ENCODE measurements at places on chromosomes 3 and 15.

DNA sequence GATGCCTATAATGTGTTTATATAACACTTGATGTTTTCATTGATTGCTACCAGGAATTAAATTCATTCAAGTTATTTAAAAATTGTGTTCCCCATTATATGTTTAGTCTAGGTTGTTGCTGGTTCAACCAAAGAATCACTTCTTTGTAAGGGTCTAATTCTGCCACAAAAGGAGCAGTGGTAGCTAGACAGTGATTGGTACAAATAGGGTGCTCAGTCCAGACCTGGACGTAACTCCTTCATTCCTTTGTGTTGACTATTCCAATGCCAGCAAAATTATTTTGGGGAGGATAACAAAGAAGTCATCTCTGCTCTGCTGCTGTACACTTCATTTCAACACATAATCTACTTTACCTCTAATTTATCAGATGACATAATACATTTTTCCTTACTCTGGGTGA is 1.2 kb downstream of the CHMP2B start:
- no peak for DNase-seq

GRCh38 chr3:11914651-11915050 is 68.0 kb upstream of the TAMM41 start:
- no peak for DNase-seq

GRCh38 chr3:36214460-36214859 is 165.8 kb upstream of the STAC start:
- DNase-seq: no peak

- no peak for DNase-seq
These were observed 185.9 kb downstream of the ERC2 start for GRCh38 chr3:56282341-56282740.

- no peak for DNase-seq
These were observed 11.7 kb upstream of the ZNF280D start for GRCh38 chr15:56744701-56745683.

DNA sequence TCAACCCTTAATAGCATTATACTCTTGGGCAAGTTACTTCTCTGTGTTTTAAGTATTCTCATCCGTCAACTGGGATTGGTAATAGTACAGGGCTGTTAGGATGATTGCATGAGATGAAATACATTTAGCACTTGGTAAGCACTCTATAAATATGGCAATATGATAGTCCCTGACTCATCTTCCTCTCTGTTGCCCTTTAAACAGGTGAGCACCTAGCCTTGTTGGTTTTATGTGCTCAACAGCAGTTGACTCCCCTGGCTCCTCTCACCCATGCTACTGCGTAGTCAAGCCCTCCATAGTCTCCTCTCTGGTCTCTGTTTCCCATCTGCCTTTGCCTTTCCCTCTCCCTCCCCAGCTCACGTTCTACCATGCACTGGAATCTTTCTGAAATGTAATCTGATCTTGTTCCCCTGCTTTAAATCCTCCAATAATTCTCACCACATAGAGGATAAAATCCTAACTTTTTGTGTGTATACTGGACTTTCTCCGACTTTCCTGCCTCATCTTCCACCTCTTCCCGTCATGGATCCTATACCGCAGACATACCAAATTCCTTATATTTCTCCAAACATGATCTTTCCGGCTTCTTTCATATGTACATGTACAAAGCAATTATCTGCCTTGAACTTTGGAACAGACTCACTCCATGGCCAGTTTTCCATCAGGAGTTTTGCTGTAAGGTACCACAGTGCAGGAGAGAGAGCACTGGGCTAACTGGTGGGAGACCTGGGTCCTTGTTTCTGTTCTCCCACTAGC is 42.3 kb downstream of the FSD2 start:
- no peak for DNase-seq

DNA sequence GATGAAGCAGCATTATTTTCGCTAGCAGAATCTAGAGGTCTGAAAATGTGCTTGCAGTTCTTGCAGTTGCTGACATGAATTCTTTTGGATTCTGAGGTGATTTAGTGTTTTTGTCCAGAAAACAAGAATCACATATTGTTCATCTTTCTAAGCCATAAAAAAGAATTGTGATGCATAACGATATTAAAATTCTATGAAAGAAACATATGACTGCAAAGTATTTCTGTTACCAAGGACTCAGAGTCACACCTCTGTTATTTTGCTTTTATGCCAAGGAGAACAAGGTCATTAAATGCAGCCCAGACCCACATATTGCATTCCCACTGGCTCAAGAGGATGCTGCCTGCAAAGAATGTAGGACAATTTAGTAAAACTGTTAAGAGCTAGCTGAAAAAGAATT is 299.8 kb upstream of the GPR149 start:
- no peak for DNase-seq
